ENCODE measurements at places on chromosomes 5 and 9.

DNA sequence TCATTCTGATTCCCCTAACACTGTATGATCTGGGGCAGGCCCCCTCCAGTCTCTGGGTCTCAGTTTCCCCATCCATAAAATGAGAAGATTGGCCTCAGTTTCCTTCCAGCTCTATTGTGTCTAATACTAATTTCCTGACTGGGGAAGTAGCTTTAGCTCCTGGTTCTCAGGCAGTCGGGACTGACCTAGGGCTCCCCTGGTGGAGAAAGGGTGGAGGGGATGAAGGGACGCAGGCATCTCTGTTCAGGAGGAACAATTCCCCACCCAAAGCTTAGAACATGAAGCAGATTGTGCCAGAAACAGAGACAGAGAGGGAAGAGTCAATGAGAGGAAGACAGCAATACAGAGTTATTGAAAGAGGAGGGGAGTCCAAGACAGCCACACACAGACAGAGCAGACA, 14.2 kb upstream of the PTGS1 start:
- no peak for DNase-seq

- DNase-seq, result no peak
These were observed 15.7 kb downstream of the PIP5K1B start for GRCh38 chr9:68720656-68721313.

DNA sequence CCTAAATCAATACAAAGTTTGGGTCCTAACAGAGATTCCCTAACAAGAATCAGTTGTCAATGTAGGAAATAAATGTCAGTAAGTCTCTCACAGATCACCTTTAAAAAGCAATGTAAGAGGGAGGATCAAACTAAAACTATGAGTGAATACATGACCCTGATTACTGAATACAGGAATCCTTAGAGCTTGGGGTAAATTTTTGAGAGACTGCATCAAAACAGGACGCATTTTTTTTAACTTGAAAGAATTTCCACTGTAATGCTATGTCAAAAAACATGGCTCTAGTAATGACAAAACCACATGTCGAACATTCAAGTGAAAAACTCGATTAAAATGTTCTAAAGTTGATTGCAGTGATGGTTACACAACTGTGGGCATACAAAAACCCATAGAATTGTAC, 21.9 kb downstream of the ZDHHC21 start:
- DNase-seq, result no peak

GRCh38 chr5:40485021-40485998, 194.4 kb upstream of the PTGER4 start:
- no peak for DNase-seq

DNA sequence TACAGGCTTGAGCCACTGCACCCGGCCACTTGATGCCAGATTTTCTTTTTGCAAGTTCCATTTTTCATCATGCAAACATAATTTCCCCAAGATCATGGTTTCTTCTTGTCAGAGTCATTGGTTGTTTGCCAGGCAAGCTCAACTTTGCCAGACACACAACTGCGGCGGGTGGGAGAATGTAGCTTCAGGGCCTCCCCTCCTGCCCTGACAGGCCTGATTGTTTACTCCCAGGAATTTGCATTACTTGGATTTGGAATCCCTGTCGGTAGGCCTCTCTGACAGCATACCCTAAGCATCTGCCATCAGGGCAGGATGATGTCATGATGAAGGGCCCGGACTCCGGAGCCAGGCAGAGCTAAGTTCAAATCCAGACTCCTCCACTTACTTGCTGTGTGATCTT, 15.1 kb downstream of the RPS14 start:
- no peak for DNase-seq

GRCh38 chr9:117742131-117742530, 37.9 kb downstream of the TLR4 start:
- DNase-seq, result no peak

DNA sequence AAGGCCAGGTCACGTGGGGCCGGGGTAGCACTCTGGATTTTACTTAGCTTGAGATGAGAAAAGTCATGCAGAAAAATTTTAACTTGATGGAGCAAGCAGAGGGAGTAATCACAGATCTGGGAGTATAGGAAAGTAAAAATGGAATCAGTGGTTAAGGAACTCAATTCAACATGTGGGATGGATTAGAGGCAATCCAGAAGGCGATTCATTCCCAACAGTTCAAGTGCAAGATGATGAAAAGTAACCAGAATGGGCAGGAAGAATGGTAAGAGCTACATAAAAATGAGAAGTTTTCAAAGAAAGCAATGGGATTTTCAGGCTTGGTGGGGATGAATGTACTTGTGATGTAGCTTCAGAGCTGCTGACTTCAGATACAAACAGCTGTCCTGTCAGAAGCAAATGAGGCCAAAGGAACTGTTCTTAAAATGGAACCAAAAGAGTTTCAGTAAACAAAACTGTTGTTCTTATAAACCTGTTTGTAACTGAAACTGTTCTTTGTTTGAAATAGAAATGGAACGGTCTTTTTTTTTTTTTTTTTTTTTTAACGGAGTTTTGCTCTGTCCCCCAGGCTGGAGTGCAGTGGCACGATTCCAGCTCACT, 5.6 kb upstream of the SEC24A start:
- no peak for DNase-seq

GRCh38 chr9:22100626-22101025, 91.5 kb upstream of the CDKN2B start:
- DNase-seq, result no peak

- DNase-seq, result no peak
These were observed 68.3 kb upstream of the ZSWIM6 start for GRCh38 chr5:61263561-61264272.

DNA sequence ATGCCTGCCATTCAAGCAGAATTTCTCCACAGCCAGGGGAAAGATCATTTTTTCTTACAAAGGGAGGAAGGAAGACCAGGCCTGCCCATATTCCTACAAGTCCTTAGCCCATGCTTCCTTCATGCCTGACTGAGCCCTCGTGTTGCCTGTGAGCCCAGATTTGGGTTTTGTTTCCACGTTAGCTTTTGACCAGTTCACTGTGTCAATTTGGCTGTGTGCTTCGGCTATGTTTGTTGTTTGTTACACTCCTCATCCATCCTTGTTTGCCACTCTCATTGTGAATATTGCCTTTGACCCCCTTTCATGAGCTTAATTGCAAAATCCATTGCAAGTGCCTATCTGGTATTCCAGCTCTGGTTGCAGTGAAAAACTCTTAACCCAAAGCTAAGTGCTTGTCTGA, 84.7 kb upstream of the RIOK2 start:
- no peak for DNase-seq

DNA sequence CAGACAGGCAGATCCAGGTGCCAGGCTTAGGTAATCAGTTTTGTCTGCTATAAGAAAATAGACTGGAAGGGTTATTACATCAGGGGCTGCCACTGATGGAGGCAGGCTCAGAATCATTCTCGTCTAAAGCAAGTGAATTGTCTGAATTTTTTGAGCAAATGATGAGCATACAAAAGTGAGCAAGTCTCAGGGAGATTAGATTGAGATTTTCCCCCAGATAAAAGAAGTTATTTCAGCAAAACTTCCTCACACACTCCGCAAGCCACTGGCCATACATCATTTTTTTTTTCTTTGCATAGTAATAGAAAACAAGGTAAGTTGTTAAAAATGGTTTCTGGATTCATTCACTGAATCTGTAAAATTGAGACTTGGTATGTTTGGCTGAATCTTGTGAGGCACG, 52.9 kb downstream of the ZNF462 start:
- DNase-seq, result no peak

DNA sequence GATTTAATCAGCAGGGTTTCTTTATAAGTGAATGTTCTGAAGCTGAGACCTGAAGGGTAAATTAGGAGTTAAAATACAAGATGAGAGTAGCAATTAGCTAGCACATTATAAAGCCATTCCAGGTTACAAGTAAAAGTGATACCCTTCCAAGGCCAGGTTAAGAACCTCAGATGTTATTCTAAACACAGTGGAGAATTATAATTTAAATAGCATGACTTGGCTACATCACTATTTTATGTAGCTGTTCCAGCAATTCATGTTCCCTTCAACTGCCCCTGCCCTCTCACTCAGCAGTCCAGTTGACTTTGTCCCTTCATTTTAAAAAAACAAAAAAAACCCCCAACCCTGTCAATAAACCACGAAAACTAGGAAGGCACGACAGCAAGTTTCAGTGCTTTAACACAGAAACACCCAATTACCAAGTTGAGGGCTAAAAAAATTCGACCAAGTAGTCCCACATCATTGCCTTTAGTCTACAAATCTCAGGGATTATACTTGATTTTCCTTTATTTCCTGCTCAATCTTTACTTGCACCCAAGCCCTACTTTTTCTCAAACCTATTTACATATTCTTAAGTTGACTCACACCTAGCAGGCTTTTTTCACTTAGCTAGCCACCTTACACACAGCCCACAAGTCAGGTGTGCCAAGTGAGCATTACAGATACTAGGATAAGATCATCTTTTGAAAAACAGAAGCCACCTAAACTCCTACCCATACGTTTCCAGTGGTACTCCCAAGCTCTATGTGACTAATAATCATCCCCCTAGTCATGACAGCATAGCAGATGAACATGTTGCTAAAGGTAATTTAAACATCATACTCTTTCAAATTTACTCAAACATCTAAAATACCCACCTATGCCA, 3.4 kb downstream of the RPL37 start:
- no peak for DNase-seq

- DNase-seq, result no peak
These were observed 31.6 kb downstream of the CDH6 start for GRCh38 chr5:31225118-31225517.

DNA sequence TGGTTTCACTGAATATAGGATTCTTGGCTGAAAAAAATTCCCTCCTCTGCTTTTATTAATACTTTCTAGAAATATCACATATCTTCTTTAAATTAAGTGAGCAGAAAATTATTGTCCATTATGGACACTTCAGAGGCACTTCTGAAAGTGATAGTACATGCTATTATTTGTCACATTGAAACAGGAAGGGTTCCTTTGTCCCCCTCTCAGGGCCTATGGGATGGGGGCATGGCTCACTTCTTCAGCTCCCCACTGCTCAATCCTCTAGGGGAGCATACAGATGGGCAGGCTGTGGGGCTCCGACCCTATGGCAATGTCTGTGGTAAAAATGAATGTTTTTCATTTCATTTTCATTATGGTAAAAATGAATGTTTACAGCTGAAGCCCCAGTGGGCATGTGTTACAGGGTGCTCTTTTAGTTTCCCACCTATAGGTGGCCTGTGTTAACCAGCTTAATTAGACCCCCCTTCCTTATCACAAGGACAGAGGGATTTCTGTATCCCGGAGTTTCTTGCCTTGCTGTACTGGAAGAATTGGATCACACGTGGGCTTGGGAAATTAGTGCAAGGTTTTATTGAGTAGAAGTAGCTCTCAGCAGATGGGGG, 1225.2 kb downstream of the PTPRD start:
- no peak for DNase-seq

GRCh38 chr9:132367613-132368313, 13.0 kb upstream of the SETX start:
- no peak for DNase-seq

DNA sequence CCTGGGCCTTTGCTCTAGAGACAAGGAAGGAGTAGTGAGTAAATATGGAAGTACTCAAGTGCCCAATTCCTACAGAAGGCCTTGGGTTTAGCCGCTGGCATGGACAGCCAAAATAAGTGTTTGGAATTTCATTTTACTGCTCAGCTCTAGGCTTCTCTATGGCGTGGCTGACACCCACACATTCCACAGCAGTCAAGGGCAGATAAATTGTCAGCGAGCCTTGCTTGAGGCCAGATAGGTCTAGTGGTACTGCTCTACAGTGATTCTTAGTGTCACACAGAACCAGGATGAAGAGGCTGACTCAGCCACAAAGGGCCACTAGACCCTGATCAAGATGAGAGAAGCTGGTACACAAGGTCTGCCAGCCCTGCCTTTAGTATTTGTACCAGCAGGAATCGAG, 111.0 kb upstream of the NFIB start:
- no peak for DNase-seq

GRCh38 chr9:27427272-27427643, 96.8 kb upstream of the IFNK start:
- no peak for DNase-seq

DNA sequence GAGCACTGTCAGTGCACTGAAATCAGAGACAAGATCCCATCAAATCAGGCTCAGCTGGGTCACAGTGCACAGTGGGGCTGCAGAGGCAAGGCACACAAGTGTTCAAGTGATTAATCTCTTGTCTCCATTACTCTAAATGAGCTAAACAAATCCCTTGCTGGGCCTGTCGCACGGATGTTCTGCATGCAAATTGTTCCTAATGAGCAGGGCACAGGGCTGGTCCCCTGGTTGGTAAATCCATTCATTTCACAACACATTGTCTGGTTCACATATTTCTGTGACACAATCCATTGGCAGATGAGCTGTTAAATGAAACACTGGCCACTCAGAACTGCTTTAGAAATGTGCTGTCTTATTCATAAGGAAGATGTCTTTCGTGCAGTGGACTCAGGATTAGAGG, 167.9 kb upstream of the BRINP1 start:
- DNase-seq, result no peak

DNA sequence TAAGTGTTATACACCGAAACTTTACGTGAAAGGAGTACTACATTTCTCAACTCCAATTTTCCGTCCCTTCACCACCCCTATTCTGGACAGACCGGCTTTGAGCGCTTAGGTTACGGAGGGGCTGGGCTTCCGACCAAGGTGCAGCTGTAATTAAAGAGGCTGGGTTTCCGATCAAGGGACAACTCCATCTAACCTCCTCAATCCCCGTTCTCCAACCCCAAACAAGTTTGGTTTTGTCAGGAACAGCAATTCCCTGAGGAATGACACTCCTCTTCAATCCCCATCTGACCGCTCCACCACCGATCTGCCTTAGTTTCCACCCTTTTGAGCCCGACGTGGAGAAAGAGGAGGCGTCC, 577 bp downstream of the TUT7 start:
- peak; percentile 52 for DNase-seq

DNA sequence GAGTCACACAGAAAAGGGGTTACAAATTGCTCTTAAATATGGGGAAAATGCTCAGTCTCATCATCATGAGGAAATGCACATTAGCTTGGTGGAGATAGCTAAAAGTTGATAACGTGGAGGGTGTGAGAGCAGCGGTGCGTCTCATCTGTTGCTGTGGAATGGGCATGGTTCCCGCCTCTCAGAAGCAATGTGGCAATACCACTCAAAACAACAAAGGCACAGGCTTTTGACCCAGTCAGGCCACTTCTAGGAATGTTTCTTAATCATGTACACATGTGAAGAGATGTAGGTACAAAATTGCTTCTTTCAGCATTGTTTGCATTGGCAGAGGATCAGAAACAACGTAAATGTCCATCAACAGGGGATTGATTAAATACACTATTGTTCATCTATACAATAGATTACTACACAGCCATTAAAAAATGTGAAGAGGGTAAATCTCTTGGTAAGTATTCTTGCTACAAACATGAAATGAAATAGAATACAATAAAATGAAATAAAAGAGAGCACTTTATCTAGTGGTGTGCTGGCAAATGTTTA, 212.6 kb upstream of the MSX2 start:
- no peak for DNase-seq

GRCh38 chr9:109442716-109443115, 55.4 kb downstream of the PTPN3 start:
- no peak for DNase-seq

GRCh38 chr9:126834672-126835071, 25.8 kb upstream of the ZBTB34 start:
- no peak for DNase-seq

GRCh38 chr5:149765932-149766331, 35.8 kb downstream of the PPARGC1B start:
- DNase-seq, result no peak
